NCI-H1694 (cell line): ENCODE measurements at places on chromosomes 12 and 14.
A peak's percentile ranks its signal among the peaks of the same experiment; 100 is the strongest.

GRCh38 chr12:81461163-81461562 lies 298.0 kb downstream of the PPFIA2 start:
- DNase-seq, result no peak

DNA sequence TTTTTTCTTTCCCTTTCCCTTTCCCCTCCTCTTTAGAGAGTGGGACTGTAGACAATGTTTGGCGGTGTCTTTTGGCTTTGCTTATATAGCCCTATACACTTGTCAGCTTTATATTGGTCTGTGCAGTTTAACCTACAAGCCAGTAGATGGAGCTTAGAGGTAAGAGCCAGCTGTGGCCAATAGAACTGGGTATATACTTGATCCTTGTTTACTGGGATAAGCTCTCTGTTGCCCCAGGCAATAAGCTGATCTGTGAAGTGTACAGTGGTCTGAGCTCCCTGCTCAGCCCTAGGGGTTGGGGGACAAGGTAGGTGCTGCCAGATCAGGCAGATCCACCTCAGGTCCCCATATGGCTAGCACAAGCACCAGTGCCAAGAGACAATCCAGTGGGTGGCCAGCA lies 434.1 kb downstream of the NOVA1 start:
- DNase-seq, result peak; percentile 28

- DNase-seq, result no peak
Measured at GRCh38 chr14:69268223-69268622, 8.3 kb downstream of the GALNT16 start.

GRCh38 chr12:14773685-14774073 lies 29.6 kb downstream of the WBP11 start:
- no peak for DNase-seq

- DNase-seq, result no peak
Measured at GRCh38 chr12:57853864-57854556, 7.5 kb upstream of the CTDSP2 start.

DNA sequence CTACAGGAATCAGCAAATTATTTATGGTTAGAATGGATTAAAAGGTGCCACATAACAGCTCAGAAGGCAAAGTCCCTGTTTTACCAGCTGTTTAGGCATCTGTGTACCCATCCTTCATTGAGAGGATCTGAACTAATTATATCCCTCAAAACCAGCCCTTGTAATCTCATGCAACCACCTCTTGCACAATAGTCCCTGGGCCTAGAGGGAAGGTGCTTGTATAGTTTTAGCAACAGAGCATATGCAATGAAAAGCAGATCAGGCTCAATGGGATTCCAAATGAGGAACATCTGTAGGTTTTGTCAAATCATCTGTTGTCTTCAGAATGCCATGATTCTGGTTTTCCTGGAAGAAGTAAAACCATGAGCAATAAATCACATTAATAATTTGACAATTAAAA lies 26.0 kb upstream of the GLIPR1L2 start:
- DNase-seq, result no peak

GRCh38 chr12:22014041-22014782 lies 31.8 kb upstream of the CMAS start:
- DNase-seq, result no peak
